ENCODE measurements at places on chromosomes 16 and 17. TPM values are rescaled to one million over a fixed set of nuclear protein-coding genes. Genes with fewer than 3 reads are reported as not detected.

DNA sequence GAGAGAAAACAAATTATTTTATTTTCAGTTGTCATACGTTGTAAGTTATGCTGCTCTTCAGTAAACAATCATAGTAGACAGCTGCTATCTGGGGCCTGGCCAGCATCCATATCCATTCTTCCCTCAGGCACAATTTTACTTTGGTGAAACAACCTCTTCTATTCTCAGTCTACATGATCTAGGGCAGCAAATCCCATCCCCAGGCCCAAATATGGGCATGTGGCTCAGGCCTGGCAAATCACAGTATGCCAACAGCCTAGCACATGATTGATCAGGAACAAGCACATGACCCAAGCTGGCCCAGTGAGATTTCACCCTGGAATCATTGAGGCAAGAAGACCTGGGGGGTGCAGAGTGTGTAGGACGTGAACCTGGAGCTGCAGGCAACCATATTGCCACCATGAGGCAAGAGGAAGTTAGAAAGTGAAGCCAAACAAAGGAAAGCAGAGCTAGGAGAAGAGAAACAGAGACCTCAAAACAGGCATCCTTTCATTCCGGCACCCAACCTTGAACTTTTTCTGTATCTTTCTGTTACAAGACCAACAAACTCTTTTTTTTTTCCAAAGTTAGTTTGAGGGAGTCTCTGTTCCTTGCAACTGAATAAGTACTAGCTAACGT lies 10.3 kb upstream of the ABCC12 start:
- DNase-seq = no peak

DNA sequence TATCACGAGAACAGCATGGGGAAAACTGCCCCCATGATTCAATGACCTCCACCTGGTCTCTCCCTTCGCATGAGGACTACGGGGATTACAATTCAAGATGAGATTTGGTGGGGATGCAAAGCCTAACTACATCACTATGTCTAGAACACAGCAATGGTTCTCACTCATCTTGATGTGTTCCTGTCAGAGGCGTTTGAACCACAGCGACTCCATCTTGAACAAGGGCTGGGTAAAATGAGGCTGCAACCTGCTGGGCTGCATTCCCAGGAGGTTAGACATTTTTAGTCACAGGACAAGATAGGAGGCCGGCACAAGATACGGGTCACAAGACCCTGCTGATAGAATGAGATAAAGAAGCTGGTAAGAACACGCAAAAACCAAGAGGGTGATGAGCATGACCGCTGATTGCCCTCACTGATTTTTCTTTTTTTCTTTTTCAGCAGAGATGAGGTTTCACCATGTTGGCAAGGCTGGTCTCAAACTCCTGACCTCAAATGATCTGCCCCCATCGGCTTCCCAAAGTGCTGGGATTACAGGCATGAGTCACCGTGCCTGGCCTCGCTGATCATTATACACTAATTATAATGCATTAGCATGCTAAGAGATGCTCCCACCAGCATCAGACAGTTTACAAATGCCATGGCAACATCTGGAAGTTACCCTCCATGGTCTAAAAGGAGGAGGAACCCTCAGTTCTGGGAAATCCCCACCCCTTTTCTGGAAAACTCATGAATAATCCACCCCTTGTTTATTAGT lies 3.0 kb upstream of the PPY start:
- DNase-seq = no peak

DNA sequence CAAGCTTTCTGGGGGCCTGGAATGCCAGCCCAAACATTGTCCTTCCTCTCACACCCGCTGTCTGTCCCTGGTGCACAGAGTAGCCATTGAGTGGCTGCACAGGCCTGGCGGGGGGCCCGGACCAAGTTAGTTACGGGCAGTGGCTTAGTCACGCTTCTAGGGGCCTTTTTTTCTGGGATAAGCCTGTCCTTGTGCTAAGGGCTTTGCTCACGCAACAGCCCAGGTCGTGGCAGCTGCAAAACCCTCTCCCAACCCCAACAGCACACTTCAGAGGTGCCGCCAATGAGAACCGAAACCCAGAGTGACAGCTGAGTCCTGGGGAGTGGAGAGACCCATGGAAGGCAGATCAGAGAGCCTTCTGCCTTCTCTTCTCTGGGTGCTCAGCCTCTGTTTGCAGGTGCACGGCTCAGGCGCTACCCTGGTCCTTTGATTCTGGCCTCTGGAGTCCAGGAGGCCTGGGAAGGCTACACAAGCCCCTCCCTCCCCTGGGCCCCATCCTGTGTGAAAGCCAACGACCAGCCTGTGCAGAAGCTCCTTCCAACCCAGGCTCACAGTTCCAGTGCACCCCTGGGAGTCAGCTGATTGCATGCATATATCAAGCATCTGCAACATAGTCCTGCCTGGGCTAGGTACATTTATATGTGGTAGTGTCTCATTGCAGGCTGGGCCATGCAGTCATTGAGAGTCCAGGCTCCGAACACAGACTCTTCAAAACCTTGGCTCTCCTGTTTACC lies 9.1 kb downstream of the WSCD1 start:
- no peak for DNase-seq

- DNase-seq = no peak
These were observed 14.4 kb downstream of the SDR42E1 start for GRCh38 chr16:81996664-81997509.

- DNase-seq = no peak
These were observed 40.7 kb upstream of the CBFA2T3 start for GRCh38 chr16:89017543-89018281.

DNA sequence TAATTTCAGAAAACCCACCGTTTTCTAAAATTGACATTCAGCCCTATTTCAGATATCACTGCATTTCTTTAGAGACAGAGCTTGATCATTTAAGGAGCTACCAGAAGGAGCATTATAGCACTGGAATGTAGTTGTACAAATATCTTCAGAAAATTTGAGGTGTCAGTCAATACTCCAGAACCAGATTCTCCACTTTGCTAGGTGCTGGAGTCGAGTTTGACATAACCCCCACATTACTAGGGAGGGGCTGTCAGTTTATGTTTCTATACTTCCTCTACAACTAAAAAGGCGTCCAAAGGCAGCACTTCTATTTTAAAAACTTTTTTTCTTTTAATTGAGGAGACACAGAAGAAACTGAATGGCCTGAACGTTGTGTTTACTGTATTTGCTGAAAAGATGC lies 892 bp upstream of the KIAA0513 start:
- no peak for DNase-seq

DNA sequence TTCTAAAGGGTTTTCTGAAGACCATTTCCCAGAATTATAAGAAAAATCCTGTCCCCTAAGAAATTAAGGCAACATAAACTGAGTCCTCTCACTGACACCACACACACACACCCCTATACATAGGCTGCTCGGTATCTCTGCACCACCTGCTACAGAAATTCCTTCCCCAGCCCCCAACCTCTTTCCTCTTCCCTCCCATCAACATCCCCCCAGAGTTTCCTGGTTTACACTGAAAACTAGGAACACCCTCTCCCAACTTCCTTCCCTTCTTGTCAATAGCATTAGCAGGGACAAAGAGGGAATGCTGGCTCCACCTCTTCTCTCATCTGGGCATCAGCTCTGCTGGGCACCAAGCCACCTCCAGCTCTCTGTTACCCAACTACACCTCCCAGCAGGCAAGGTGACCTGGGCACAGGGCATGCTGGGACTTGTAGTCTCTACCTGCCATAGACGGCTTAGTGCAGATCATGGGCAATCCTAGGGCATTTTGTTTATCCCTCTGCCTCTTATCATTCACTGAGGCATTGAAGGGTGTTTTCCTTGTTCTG lies 15.7 kb downstream of the CAVIN1 start:
- DNase-seq = no peak

GRCh38 chr16:64174327-64174726 lies 947.5 kb downstream of the CDH11 start:
- DNase-seq = no peak

GRCh38 chr16:51766739-51767138 lies 615.7 kb upstream of the SALL1 start:
- no peak for DNase-seq

- no peak for DNase-seq
These were observed 10.9 kb downstream of the JPT2 start for GRCh38 chr16:1688807-1689560.

- DNase-seq = no peak
These were observed 16.7 kb upstream of the MLKL start for GRCh38 chr16:74717367-74717766.

GRCh38 chr16:6483469-6484033 lies 849.1 kb upstream of the RBFOX1 start:
- no peak for DNase-seq

- DNase-seq = no peak
These were observed 1.4 kb upstream of the SLX4 start for GRCh38 chr16:3612510-3613466.

DNA sequence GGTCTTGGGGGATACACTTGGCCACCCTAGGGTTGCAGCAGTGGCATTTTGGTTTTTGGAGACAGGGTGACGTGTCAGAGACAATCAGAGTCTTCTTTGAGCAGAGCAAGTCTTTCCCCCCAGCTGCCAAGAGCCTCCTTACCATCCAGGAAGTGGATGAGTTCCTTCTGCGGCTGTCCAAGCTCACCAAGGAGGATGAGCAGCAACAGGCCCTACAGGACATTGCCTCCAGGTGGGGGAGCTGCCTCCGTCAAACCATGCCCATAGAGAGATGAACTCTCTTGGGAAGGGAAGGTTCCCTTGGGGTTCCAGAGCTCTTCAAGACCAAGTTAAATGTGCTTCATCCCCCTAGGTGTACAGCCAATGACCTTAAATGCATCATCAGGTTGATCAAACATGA lies 11.3 kb downstream of the LIG3 start:
- no peak for DNase-seq

ORAI3 gene
- 21.5 TPM for polyA plus RNA-seq

SULT1A4 gene
- 9.9 TPM for polyA plus RNA-seq

CRK gene
- polyA plus RNA-seq = 68.2 TPM

CACNG3 gene
- not detected for polyA plus RNA-seq

RCVRN gene
- 0.32 TPM for polyA plus RNA-seq

CLEC19A gene
- polyA plus RNA-seq = not detected
